ENCODE measurements at places on chromosomes 7 and 10. TPM values are rescaled to one million over a fixed set of nuclear protein-coding genes. Genes with fewer than 3 reads are reported as not detected.

Gene DCLRE1C
- total RNA-seq: 4.6 TPM

Gene IMMP2L
- 8.4 TPM for total RNA-seq

Gene PRKRIP1
- total RNA-seq: 15.4 TPM

Gene PRKAR2B
- total RNA-seq: 7.9 TPM

Gene LEP
- total RNA-seq: not detected

Gene GDF10
- 8.2 TPM for total RNA-seq
